IPS DF 6.9 (cell line): ENCODE measurements at places on chromosomes 1 and 21.
A peak's percentile ranks its signal among the peaks of the same experiment; 100 is the strongest.

DNA sequence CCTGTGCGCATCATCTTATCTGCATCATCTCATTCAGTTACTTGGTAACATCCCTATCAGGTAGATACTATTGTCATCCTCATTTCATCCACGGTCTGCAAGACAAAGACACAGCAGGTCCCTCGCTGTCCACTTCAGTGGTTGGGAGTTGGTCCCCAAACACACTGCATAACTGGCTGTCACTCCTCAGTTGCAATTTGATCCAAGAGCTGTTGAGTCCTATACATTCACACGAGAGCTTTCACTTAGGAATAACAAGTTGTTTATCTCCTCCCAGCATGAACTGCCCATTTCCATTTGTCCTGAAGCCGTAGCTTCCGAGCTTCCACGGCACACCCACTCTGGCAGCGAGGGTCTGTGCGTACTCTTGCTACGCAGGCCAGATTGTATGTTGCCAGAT is 472.0 kb downstream of the CAMTA1 start:
- DNase-seq: no peak

- DNase-seq: no peak
Observed at GRCh38 chr21:36079010-36079649, 9.3 kb downstream of the CBR1 start.

GRCh38 chr1:116268211-116268610 is 104.8 kb upstream of the ATP1A1 start:
- no peak for DNase-seq

- no peak for DNase-seq
Observed at GRCh38 chr1:107247679-107248078, 106.8 kb downstream of the NTNG1 start.

GRCh38 chr21:44382536-44382935 is 29.1 kb downstream of the TRPM2 start:
- no peak for DNase-seq

DNA sequence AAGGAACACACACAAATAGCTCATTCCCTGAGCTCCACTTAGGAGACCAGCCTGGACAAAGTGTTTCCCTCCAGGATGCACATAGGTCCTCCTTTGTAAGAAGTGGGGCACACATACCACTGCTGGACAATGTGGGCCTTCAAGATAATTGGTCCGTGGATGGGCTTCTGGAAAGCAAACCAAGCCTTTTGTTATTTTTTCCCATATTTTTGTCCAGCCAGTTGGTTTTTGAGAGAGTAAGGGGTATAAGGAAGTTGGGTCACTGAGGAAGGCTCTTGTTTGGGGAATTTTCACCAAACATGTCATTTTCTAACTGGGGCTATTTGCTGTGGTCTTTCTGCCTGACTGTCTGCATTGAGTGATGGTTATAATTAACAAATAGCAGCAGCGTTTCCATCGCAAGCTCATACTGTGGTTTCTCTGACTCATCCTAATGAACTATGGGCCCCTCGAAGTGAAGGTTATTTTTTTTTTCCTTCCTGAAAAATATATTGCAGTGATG is 306.3 kb upstream of the DUSP10 start:
- DNase-seq: no peak

DNA sequence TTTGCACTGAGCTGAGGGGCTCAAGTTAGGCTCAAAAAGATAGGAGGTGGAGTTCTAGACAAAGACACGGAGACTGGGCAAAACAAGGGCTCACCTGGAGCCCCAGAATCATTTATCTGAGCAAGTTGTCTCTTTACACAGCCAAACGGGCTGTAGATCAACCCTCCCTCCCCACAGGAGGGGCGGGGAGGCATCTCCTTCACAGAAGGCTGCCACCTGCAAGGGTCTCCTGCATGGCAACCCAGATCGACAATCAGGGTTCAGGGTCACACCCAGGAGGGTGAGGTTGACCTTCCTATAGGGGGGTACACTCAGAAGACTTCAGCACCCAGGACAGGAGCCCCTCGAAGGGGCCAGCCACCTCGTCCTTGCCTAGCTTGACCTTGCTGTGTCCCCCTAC is 84.0 kb downstream of the CD247 start:
- no peak for DNase-seq

DNA sequence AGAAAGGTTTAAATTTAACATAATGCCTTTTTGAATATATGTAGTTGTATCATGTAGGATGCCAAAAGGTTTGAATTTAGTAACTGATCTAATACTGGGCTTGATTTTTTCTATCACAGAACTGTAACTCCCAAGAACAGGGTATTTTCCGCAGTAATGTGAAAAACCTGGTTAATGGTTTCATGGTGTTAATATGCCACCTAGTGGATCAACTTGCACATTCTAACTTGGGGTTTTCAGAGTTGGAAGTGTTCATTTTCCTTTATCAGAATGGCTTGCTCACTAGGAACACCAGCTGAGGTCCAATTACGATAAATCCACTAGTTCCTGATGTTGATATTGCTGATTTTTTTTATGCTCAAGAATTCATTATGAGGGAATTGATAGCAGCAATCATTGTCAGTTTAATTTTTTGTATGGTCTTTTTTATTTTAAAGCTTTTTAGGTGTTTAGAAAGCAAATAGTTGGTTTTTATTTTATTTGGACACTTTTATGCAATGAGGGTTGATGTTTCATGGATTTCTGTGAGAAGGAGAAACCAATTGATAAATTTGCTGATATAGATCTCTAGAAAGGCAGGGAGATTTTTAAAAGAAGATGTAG is 157.2 kb downstream of the PLA2G4A start:
- peak; percentile 45 for DNase-seq

DNA sequence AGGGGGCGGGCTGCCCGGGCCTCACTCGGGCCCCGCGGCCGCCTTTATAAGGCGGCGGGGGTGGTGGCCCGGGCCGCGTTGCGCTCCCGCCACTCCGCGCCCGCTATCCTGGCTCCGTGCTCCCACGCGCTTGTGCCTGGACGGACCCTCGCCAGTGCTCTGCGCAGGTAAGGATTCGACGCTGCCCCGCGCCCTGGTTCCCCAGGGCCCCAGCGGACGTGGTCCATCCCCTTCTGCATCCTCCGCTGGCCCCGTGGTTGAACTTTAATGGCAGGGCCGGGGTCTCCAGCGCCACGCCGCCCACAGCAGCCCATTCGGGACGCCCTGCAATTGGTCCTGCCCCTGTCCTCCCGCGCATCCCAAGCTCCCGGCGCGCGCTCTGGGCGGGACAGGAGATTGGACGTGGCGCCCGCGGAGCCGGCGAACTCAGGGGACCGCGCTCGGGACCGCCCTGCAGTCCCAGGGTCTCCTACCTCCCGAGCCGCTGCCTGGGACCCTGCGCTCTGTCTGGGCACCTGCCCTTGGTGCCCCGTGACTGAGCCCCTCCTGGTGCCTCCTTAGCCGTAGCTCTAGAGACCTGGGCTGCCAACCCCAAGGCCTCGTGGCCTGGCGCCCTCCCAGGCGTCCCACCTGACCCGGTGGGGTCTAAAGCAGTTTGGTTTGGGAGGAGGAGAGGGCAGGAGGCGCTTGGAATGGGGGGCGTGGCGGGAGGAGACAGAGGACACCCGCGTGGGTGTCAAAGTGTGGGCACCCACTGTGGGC is at the start of gene ALPL:
Gene ALPL, plus strand, starts transcription at position 73 of the 762 bp plus-strand sequence. CDS start 44,659 bp downstream, outside the sequence.
- DNase-seq: no peak

DNA sequence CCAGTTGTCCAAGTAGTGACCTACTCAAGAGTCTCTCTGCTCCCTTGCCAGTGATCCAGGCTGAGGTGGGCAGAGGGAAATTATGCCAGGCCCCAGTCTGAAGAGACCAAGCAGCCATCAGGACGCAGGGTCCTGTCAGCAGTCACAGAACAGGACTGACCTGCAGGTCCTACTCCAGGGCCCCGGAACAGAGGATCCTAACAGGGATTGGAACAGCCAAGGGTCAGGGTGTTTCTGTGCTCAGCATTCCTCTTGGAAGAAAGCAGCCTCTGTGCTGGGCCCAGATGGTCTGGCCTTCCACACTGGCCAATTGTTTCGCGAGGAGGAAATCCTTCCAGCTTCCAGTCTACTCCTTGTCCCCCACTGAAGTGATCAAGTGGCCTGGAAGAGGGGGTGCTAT is 41.6 kb upstream of the USP1 start:
- no peak for DNase-seq

- no peak for DNase-seq
Observed at GRCh38 chr1:217946511-217946910, 315.4 kb downstream of the SPATA17 start.

- DNase-seq: no peak
Observed at GRCh38 chr1:15339570-15339969, 70.1 kb upstream of the EFHD2 start.

GRCh38 chr1:206829875-206830274 is 35.5 kb upstream of the IL20 start:
- no peak for DNase-seq

GRCh38 chr1:199545780-199546179 is 481.7 kb upstream of the NR5A2 start:
- DNase-seq: peak; percentile 9

GRCh38 chr1:66351913-66352312 is 182.0 kb upstream of the SGIP1 start:
- DNase-seq: no peak

DNA sequence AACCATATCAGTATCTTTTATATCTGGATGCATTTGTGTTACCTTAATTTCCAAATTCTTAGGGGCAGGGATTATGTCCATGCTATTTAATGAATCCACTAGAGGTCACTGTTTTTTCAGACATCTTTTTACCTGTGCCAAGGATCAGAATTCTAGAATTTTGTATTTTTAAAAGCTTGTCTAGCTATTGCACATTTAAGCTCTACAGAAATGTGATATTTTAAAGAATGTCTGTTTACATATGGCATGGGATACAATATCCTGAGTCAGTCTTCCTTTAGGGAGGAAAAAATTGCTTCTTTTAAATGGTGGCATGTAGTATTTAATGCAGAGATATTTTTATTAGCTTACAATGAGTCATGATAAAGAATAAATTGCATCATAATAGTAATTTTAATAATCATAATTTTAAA is 11.3 kb downstream of the RPAP2 start:
- DNase-seq: no peak

- no peak for DNase-seq
Observed at GRCh38 chr21:38956521-38956855, 150.8 kb downstream of the ETS2 start.

GRCh38 chr1:232704694-232705680 is 75.1 kb upstream of the SIPA1L2 start:
- no peak for DNase-seq

DNA sequence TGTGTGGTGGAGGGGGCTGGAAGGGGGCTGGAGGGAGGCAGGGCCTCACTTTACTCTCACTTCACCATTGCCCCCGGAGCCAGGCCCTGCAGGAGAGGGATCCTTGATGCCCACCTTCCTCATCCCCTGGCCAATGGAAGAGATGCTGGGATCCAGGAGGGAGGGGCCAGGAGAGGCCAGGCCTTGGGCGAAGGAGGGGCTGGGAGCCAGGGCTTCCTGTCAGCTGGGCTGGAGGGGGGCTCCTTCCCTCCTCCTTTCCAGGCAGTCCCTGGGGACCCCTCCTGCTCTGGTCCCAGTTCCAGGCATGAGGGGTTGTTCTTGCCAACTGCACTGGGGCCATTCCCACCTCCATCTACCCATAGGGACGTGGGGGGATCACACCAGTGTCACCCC is 5.7 kb downstream of the AHDC1 start:
- no peak for DNase-seq

GRCh38 chr1:216814576-216815259 is 91.5 kb upstream of the ESRRG start:
- DNase-seq: no peak

DNA sequence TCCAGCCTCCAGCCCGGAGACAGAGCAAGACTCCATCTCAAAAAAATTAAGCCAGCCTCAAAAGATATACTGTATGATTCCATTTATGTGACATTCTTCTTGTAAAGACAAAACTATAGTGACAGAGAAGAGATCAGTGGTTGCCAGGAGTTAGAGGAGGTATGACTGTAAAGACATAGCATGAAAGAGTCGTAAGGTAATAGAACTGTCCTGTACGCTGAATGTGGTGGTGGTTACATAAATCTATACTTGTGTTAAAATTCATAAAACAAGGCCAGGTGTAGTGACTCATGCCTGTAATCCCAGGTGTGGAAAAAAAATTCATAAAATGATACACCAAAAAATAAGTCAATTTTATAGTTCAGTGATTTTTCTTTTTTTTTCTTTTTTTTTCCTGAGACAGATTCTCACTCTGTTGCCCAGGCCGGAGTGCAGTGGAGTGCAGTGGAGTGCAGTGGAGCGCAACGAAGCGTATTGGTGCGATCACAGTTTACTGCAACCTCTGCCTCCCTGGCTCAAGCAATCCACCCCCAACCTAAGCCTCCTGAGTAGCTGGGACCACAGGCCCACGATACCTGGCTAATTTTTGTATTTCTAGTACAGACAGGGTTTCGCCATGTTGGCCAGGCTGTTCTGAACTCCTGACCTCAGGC is 84.9 kb upstream of the CXADR start:
- no peak for DNase-seq

GRCh38 chr21:41953831-41954653 is at the start of gene C2CD2:
TSS of gene C2CD2 (minus strand) at chr21:41954018. CDS start at chr21:41953648, 370 bp downstream.
- DNase-seq: peak; percentile 31

DNA sequence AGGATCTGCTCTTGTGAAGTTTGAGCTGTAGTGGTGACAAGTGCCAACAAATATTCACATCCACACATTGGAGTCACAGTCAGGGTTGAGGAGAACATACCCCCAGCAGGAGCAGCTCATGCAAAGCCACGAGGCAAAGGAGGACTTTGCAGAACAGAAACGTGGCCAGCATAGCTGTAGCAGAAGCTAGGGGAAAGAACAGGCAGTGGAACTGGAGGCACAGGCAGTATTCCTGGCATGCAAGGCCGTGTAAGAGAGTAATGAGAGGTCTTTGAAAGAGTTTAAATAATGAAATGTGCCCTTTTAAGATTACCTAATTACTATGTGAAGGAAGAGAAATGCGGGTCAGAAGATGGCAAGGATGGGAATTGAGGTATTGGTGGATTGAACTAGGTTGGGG is 40.9 kb upstream of the IKBKE start:
- no peak for DNase-seq

- DNase-seq: no peak
Observed at GRCh38 chr1:176178316-176178715, 28.8 kb downstream of the COP1 start.

DNA sequence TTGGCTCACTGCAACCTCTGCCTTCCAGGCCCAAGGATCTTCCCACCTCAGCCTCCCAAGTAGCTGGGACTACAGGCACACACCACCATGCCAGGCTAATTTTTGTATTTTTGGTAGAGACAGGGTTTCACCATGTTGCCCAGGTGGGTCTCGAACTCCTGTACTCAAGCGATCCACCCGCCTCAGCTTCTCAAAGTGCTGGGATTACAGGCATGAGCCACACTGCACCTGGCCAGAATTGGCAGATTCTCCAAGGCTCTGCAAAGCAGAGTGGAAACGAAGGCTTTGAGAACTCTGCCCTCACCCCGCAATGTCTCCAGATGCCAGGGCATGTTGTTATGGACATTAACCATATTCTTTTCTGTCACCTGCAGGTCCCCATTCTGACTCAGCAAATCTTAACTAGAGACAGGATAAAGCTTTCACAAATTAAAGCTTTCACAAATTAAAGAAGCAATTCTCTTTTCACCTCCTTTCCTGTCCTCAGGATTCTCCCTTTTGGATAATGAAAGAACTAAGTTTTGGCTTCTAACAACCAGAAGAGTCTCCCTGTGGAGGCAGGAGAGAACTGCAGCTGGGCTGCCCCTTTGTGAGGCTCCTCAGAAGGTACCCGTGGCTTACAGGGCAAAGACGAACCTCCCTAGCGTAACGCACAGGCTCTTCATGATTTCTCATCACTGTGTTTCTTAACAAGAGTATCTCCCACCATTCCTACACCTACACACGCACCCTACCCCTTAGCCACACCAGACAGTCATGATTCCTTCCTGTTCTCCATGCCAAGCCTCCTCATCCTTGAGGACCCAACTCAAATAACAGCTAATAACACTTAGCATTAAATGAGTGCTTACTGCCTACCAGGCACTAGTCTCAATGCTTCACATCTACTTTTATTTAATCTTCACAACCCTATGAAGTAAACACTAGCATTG is 29.8 kb downstream of the GPA33 start:
- no peak for DNase-seq
